Right forelimb (tissue), 1 donor: ENCODE measurements at places on chromosomes 7 and 10.

GRCh38 chr7:148385009-148385682 is 205.4 kb upstream of the C7orf33 start:
- DNase-seq = no peak

- no peak for DNase-seq
Observed at GRCh38 chr10:69383558-69383957, 33.2 kb downstream of the TACR2 start.

GRCh38 chr7:141157138-141157765 is 83.4 kb downstream of the TMEM178B start:
- peak; percentile 18 for DNase-seq

DNA sequence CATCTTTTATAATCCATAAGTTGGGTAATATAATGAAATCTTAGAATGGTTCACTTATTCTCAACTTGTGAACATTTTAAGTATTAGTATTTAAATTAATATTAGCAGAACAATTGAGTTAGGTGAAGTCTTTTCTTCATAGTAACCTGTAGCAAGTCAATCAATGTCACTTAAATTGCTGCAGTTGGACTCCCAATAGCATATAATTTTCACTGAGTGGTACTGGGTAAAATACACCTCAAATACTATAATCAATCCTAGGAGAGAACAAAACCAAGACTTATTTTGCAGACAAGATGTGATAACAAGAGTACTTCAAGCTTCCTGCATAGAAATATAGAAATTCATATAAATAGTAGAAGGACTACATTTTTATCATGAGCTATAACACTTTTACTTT is 677.9 kb upstream of the LRRN3 start:
- no peak for DNase-seq

DNA sequence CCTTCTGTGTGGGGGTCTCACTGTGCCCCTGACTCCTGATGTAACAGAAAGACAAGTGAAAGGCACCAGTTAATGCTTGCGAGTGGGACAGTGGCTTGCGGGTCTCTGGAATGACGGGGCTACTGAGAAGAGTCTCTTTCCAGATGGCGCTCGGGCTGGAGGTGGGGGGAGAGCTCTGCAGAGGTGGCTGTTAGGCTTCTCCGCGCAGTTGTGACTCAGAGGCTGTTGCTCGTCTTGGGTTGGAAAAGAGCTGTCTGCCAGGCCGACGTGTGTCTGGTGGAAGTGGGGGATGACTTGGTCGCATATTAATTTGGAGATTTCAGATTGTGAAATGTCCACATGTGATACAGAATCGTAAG is 27.9 kb upstream of the SH2B2 start:
- no peak for DNase-seq

GRCh38 chr10:43044961-43045621 is 31.8 kb upstream of the RET start:
- peak; percentile 36 for DNase-seq

DNA sequence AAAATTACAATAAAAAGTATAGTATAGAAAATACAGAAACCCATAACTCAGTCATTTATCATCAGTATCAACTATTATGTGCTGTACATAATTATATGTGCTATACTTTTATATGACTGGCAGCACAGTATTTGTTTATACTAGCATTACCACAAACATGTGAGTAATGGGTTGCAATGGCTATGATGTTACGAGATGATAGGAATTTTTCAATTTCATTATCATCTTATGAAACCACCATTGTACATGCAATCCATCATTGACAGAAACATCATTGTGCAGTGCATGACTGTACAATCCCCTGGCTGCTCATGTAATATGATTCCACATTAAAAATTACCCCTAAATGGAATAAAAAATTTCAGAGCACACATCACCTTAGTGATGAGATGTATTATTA is 55.7 kb upstream of the TMEM229A start:
- DNase-seq = no peak

DNA sequence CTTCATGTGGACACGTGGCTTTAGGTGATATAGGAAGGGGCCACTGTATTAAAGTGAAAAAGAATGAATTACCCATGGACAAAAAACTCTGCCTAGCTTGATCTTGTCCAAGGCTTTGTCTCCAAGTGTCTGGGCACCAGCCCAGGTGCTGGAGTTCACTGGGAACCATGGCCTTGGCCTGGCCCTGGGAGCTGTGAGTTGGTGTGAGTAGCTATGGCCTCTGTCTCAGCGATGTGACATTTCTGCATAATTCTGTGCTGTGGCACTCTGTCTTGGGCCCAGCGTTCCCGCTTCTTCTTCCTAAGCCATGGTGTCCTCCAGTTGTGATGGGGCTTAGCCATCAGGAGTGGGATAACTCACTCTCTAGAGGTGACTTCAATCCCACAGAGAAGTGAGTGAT is 119.0 kb upstream of the PPP2R2D start:
- DNase-seq = no peak

GRCh38 chr7:39631736-39632308 is 8.4 kb downstream of the RALA start:
- DNase-seq = no peak
